ENCODE measurements at places on chromosomes 3 and 15.

GRCh38 chr3:157493627-157494550 is 9.3 kb downstream of the VEPH1 start:
- DNase-seq: no peak

- no peak for DNase-seq
Observed at GRCh38 chr3:136632625-136633081, 119.5 kb downstream of the STAG1 start.

- DNase-seq: no peak
Observed at GRCh38 chr3:19527746-19528145, 379.4 kb downstream of the KCNH8 start.

DNA sequence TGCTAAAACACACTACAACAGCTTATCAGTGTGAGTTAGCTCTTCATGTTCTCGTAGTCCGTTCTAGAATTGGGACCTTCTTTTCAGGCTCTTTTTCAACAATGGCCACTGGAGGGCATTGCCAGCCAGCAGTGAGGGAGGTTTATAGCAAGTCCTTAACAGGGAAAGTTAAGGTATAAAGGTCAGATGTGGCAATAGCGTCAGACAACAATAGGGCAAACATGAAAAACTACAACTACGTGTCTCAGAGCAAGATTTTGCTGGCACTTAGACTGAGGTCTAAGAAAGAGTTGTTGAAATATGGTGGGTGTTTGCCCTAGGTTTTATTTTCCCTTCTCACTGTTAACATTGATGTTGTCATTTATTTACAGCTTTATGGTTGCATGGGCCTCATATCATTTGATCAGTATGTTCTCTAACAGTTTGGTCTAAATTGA is 161.4 kb downstream of the GMNC start:
- DNase-seq: no peak

DNA sequence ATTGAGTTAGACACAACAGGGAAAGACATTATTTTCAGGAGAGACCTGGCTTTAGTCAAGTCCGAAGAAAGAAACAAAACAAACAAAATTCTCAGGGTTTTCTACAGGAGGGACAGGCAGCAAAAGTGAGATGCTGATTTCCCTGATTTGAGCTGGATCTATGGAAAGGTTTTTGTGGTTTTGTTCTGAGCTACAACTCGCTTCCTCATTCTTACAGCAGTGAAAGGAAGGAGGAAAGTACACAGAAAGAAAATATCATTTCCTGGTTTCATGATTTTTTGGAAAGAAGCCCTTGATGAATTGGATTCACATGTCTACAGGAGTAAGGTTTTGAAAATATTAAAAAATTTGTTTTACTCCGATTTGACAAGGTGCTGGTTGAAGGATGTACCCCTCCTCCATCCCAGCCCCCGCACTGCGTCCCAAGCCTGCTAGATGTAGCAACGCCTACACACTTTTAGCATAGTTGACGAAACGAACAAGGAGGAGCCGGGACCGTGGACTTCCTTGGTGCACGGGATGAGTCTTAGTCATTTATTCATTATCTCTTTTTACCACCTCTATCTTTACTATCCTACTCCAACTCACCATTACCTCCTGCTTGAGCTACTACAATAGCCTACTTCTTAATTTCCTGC is 10.8 kb downstream of the PRICKLE2 start:
- DNase-seq: no peak

- DNase-seq: no peak
Observed at GRCh38 chr3:126721246-126721645, 17.2 kb downstream of the CHCHD6 start.

- DNase-seq: no peak
Observed at GRCh38 chr3:152258448-152259393, 10.0 kb upstream of the MBNL1 start.

- DNase-seq: no peak
Observed at GRCh38 chr3:193862843-193863242, 269.8 kb downstream of the OPA1 start.

DNA sequence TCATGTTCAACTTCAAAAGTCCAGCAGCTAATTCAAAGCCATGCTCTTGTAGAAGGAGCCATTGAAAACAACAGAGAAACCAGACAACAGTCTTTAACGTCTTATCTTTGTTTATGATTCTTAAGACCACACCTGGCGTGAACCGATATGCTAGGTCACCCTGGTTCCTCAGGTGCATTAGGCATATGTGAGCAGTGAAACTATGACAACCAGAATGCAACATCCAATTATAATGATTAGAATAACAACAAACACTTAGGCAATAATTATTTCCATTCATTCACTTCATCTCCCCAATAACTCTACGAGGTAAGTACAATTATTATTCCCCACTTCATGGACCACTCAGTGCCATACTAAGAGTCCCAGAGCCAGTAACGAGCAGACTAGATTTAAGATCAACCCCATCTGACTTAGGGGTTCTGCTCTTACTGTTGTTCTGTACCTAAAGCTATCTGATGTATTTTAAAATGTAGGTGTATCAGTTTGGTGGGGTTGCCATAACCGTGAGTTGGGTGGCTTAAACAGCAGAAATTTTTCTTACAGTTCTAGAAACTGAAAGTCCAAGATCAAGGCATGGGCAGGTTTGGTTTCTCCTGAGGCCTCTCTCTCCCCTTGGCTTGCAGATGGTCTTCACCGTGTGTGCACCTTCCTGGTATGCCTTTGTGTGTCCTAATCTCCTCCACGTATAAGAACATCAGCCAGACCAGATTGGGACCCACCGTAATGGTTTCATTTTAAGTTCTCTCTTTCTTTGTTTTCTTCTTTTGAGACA is 997.8 kb upstream of the CFAP20DC start:
- DNase-seq: no peak

GRCh38 chr15:83365370-83365938 is 81.0 kb upstream of the BNC1 start:
- DNase-seq: no peak

DNA sequence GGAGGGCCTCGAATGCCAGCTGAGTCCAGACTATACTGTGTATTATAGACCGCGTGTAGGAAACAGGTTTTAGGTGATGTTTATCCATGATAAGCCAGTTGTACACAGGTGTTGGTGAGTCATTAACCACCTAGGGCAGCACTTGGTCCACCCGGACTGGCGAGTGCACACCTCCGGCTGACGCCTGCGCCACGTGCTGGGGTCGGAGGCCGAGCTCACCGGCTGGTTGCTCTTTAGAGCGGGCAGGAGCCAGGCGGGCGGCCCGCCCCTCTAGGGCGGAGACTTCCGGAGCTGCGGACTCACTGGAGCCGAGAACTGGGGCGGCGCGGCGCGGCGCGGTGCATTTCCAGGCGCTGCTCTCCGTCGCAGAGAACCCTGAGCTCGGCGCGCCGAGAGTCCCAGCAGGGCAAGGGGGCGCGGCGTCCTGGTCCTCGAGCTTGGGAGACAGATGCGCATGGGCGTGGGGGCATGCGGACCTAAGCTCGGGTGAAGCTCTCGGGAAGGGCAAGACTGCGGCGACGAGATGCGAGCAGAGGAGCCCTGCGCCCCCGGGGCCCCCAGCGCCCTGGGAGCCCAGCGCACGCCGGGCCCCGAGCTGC is at the start of gene ESYT3:
Gene ESYT3 (plus strand): TSS at position 341 of the 599 bp plus-strand sequence. CDS start 183 bp downstream, at position 524.
- peak; percentile 62 for DNase-seq

DNA sequence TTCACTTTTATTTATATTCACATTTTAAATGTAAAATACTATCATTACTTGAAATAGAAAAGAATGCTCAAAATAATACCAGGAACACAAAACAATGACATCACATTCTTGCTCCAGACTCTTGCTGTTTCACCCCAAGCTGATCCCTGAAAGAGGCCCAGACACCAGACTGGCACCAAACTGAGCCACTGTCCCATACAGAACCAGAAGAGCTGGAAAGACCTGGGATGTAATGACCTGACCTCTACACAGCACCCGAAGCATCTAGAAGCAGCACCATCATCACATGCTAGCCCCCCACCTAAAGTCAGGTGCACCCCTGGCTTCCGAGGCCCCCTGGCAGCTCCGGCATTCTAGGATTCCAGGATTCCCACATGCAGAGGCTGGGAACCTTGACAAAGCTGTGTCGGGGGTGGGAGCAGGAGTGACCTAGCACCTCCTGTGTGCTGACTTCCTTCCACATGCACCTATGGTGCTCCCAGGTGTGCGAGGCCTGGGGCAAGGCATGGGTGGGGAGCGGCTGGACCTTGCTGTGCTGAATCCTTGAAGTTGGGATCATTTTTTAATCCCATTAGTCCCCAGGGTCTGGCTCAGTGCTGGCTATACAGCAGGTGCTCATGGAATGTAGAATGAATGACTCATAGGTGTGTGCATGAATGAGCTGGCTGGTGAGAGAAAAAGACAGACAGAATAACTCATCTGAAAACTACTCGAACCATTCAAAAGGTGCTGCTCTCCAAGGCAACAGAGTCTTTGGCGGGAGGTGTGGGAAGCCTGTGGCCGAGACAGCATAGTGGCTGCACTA is 144.7 kb upstream of the IQSEC1 start:
- DNase-seq: no peak

DNA sequence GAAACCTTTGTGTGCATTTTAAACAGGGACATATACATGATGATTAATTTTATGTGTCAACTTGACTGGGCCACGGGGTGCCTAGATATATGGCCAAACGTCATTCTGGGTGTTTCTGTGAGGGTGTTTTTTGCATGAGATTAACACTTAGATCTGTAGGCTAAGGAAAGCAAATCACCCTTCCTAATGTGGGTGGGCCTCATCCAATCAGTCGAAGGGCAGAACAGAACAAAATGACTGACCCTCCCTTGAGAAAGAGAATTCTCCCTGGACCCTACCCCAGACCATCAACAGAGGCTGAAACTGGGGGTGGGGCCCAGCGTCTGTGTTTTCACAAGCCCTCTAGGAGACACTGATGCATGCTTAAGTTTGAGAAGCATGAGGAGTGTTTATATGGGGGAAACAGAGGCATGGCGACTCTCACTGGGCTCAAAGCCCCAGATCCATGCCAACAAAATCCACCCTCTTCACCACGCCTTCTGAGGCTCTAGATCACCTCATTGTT is 56.2 kb downstream of the ITGA11 start:
- DNase-seq: no peak

DNA sequence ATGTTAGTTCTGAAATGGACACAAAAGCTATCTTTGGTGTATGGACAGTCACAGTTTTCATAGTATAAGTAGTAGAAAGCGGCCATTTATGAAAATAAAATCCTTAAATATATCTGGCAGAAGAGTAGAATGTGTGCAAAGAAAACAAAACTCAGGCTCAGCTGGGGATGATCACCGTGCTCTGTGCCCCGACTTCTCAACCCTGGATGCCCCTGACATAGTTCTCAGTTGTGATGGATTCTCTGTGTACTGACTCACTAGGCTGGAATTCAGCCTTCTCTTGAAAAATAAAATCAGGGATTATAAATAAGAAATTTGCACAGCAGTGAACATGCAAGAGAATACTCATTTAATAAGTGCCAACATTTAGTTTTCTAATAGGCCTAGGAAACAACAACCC is 925.1 kb upstream of the NR2F2 start:
- no peak for DNase-seq

- DNase-seq: no peak
Observed at GRCh38 chr3:72375237-72376076, 472.8 kb downstream of the SHQ1 start.

DNA sequence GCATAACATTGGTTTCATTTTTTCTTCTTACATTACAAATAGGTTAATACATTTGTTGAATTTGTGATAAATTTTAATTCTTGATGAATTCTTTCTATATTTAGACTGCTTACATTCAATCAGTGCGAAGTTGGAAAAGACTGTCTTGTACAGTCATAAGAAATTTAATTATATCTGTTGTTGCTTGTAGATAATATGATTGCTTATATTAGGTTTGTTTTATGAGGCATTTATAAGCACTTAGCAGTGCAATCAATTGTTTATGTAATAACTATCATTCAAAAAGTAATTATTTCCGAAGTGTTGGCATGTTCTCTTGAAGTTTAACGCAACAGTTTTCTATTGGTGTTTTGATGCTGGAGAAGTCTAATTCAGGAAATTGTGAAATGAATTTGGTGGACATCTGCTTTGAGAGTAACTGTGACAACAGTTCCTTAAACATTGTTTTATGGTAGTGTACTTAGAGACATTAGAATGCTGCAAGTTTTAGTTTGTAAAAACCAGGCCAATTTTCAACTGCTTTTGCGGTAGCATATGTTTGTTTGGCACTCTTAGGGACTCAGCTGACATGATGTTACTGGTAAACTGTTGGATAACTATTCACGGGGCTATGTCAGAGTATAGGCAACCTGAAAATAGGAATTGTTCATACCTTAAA is 99.7 kb downstream of the NAALADL2 start:
- DNase-seq: no peak

DNA sequence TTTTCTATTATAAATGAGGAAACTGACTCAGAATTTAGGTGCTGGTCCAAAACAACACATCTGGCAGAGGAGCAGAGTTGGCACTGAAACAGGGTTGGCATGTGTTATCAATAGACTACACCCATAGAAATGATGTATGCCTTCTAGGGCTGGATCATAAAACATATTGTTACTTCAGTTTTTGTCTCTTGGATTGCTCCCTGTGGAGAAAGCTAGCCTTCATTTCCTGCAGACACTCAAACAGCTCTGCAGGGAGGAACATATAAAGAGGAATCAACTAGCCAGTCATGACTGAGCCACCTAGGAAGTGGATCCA is 507 bp upstream of the MRPL3 start:
- DNase-seq: no peak

DNA sequence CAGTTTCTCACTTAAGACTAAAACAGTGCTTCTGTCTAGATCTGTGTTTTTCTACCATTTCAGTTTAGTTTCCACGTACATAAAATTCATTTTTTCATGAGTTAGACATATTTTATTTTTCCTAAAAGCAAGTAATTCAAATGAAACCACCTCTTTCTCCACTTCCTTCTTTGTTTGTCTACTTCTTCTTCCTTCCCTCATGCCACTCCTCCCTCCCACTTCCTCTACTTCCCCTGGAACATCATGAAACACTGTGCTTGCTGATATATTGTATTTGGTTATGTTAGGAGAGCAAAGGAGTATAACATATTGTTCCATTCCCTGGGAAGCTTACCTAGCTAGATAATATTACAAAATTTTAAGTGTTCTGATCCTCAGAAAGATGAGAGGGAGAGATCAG is 36.7 kb upstream of the GOLGA8B start:
- DNase-seq: no peak

GRCh38 chr3:187850258-187850921 is 105.1 kb upstream of the BCL6 start:
- no peak for DNase-seq

DNA sequence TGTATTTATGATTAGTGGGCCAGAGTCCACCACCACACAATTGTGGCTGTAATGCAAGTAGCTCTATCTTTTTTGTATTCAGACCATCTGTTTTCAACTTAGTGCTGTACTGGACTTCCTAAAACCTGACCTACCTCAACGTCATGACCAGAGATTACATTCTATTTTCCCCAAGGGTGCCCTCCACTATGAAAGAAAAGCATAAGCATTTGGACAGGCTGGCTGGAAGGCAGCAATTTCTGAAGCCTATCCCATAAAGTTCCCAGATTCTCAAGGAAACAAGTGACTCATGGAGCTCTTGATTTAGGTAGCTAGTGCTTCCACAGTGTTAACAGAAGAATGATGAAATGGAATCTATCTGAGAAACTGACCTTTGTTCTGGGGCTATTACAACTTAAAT is 75.8 kb downstream of the COL8A1 start:
- no peak for DNase-seq

GRCh38 chr3:124570232-124570631 is 160.0 kb upstream of the UMPS start:
- no peak for DNase-seq
